Dermis microvascular lymphatic vessel endothelial cell (primary cell): ENCODE measurements at places on chromosomes 16 and 17. TPM values are rescaled to one million over a fixed set of nuclear protein-coding genes. Genes with fewer than 3 reads are reported as not detected.

GRCh38 chr16:76959166-76959565 lies 231.8 kb upstream of the MON1B start:
- DNase-seq: no peak

The IL17C gene
- total RNA-seq: not detected in 2 replicates

The UBALD2 gene
- 6.8 and 7.8 TPM in 2 replicates for total RNA-seq

The KRT20 gene
- total RNA-seq: not detected in 2 replicates

DNA sequence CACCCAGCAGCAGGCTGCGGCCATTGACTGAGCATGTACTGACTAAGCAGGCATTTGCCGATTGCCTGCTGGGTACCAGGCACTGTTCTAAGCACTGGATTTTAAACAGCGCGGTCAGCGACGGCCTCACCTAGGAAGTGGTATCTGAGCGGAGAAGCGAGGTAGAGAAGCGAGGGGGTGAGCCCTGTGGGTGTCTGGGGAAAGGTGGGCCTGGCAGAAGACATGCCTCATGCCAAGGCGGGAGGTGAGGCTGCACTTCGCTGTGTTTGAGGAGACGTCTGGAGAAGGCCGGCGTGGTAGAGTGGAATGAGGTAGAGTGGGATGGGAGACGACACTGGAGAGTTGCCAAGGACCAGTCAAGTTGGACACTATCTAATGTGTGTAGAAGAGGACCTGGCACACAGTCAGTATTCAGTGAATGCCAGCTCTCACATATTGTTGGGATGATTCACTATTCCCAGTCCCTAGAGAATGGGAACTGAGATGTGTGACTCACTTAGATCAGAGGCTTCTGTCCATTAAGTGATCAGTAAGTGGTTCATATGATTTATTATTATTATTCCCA lies 14.4 kb downstream of the SYCE1L start:
- peak; percentile 94 for DNase-seq

The GPR179 gene
- not detected in 2 replicates for total RNA-seq

DNA sequence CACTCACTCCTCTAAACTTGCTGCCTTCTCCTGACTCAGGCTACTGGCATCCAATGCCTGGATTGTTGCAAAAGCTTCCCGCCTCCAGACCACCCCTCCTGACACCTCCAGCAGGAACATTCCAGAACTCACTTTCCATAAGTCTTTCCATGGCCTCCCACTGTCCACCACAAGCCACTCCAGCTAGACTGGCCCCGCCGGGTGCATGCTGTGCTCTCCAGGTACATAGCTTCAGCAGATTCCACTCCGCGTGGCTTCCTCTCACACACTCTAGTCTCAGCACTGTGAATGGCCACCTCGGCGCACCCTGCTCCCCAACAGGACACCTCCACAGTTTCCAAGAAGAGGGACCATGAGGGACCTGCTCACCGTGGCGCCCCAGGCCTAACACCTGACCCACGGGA lies 25.9 kb upstream of the FAAP100 start:
- DNase-seq: no peak

The SBK1 gene
- total RNA-seq: under 0.01 and 0.13 TPM in 2 replicates
